ENCODE measurements at places on chromosomes 1 and 21.
A peak's percentile ranks its signal among the peaks of the same experiment; 100 is the strongest.

- DNase-seq = peak; percentile 26
These were observed 15.8 kb downstream of the ODF2L start for GRCh38 chr1:86380257-86380861.

DNA sequence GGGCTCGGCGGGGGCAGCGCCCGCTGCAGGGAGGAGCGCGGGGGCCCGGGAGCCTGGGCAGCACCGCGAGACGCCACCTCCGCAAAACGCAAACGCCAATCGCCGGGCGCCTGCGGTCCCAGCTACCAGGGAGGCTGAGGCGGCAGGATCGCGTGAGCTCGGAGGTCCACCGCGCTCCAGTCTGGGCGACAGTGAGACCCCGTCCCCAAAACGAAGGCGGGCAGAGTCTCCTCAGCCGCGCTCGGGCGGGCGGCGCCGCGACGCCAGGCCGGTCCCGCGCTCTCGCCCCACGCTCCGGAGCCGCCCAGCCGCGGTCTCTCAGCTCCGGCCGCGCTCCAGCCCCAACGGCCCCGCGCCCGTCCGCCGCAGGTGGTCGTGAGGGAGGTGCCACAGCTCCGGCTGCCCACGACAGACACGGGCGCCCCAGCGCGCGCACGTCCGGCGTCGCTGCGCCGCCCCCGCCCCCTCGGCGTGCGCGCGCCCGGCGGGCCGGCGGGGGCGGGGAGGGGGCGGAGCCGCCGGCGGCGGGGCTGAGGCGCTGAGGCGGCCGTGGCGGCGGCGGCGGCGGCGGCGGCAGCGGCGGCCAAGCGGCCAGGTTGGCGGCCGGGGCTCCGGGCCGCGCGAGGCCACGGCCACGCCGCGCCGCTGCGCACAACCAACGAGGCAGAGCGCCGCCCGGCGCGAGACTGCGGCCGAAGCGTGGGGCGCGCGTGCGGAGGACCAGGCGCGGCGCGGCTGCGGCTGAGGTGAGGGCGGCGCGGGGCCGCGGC lies at the start of gene ADARB1:
TSS of gene ADARB1 (plus strand) at position 533 of the 770 bp plus-strand sequence. CDS start 97,077 bp downstream, outside the sequence.
- DNase-seq = peak; percentile 62

- DNase-seq = no peak
These were observed 84.9 kb downstream of the VWA5B1 start for GRCh38 chr1:20375563-20375962.

- DNase-seq = no peak
These were observed 118.5 kb downstream of the MATN1 start for GRCh38 chr1:30604801-30605440.

DNA sequence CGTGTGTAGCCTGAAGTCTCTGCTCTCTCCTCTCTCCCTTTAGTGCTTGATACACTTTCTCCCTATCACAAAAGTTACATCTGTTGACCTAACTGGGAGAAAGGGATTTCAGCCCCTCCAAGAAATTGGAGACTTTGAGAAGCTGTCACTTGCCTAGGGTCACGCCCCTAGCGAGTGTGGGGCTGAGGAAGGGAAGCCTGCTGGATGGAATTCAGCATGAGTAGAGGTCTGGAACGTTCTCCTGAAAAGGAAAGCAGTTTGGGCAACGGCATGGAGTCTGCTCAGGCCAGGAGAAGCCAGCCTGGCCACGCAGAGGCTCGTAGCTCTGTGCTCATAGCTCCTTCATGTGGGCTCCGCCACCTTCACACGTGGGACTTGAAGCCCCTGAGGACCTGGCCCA lies 22.4 kb downstream of the COL16A1 start:
- no peak for DNase-seq

- DNase-seq = no peak
These were observed 38.2 kb downstream of the TP73 start for GRCh38 chr1:3690282-3691065.

DNA sequence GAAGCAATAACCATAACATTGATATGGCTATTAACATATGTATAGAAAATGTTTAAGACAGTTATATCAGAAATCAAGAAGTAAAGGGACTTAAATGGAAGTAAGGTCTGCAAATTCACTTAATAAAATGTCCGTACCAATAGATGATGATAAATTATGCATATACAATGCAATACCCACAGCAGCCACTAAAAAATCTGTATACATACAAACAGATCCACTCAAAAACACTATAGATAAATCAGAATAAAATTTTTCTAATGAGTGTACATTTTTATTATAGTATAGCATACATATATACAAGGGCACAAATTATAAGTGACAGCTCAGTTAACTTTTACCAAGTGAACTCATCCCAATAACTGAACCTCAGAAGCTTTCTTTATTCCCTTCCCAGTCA lies 6.0 kb downstream of the LORICRIN start:
- DNase-seq = no peak

- no peak for DNase-seq
These were observed 32.2 kb upstream of the SAMD13 start for GRCh38 chr1:84269306-84269705.

GRCh38 chr1:38222891-38223290 lies 176.3 kb upstream of the POU3F1 start:
- no peak for DNase-seq

- no peak for DNase-seq
These were observed 75.1 kb downstream of the ASH1L start for GRCh38 chr1:155487541-155487940.

GRCh38 chr21:33984021-33984481 lies 68.4 kb upstream of the ATP5PO start:
- DNase-seq = no peak
